Stimulated activated CD4-positive, alpha-beta T cell treated with anti-CD3 and anti-CD28 coated beads, Interleukin-4, amount 100 ng/mL, for 48 hours (primary cell): ENCODE measurements at places on chromosomes 12 and 14.

- peak; percentile 60 for DNase-seq
Measured at GRCh38 chr12:13534645-13535398, 338.3 kb downstream of the EMP1 start.

- DNase-seq: no peak
Measured at GRCh38 chr14:49999826-50000379, 107.0 kb downstream of the ARF6 start.

DNA sequence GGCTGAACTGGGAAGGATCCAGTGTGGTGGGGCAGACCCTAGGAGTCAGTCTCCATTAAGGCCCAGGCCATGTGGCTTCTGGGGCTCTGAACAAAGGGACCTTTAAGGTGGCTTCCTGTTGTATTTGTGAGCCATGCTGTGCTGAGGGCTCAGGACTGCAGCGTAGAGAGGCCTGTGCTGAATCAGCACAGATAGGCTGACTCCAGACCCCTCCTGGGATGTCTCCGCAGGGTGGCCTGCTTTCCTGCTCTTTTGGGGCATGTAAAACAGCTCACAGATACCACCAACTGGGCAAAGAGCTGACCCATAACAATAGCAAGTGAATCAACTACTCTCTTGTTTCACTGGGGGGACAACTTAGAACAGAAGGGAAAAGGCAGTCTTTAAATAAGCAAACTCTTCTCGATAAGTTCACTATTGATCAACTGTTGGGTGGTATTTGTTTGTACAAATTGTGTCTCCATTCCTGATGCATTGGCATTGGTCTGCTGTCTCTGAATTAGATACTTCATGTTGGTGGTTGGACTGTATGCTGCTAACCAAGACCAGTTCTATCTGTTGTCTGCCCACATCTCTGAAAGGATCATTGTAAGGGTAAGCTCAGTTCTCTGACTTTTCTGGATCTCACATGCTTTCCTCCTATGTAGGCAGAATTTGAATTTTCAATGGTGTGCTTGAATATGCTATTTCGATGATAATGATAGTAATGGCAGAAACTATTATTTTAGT, 71.8 kb downstream of the MYRFL start:
- DNase-seq: no peak

GRCh38 chr12:89731614-89732013, 23.0 kb upstream of the ATP2B1 start:
- DNase-seq: no peak

GRCh38 chr12:68235576-68235975, 10.0 kb upstream of the IL26 start:
- DNase-seq: no peak

GRCh38 chr12:27861428-27862167, 81.6 kb upstream of the MANSC4 start:
- no peak for DNase-seq

- no peak for DNase-seq
Measured at GRCh38 chr14:72688990-72689671, 204.8 kb downstream of the DPF3 start.
